Sigmoid colon (tissue), 7 donors: ENCODE measurements at places on chromosomes 1 and 21. TPM values are rescaled to one million over a fixed set of nuclear protein-coding genes. Genes with fewer than 3 reads are reported as not detected.

Gene FAM177B
- total RNA-seq: 4.7 TPM

Gene ACTA1
- not detected for total RNA-seq

DNA sequence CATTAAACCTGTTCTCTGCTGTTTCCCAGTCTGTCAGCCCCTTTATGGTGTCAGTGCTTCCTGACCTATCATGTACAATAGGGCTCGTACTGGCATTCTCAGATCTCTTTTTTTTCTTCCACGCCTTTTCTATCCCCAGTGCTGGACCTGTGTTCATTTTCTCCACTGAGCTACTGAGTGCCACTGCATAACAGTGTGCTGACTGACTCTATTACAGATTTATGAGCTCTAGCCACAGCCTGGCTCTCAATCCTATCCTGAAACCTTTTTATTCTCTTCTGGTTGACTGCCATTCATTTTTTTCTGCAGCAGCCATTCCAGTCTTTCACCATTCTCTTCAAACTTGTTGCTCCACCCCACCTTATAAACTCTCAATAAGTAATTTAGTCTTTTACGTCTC lies 59.6 kb upstream of the MACF1 start:
- DNase-seq: no peak

DNA sequence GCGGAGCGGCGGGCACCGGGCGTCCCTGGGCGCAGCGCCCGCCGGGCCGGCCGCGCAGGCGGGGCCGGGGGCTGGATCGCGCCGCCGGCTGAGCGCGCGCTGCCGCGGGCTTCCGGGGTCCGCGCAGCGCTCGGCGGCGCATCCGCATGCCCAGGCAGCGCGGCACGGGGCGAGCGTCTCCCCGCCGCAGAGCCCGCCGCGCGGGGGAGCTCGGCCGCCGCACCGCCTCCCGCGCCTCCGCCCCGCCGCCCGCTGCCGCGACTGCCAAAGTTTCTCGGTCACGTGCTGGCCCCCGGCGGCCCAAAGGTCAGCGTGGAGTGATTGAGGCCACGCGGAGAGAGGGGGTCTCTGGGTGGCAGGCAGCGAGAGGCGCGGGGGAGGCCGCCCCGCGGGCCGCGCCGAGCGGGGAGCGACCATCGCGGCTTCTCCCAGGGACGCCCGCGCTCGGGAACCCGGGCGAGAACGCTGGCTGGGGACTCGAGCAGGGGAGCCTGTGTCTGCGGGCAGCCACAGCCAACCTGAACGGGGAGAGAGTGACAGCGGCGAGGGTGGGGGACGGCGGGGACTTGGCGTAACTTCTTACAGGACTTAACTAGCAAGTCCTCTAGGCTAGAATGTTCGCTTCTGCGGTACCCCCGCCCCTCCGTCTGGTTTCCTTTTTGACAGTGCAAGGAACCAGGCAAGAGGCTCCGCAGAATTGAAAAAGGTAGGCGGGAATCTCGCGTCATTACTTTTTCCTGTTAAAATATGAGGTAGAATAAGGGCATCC lies at the start of gene ILDR2:
Gene ILDR2, minus strand, starts transcription at position 180 of the 769 bp plus-strand sequence. CDS start 272 bp downstream, outside the sequence.
- peak; percentile 81 for DNase-seq

- no peak for DNase-seq
These were observed 801.1 kb upstream of the CXADR start for GRCh38 chr21:16711757-16712156.

Gene KCNH1
- 0.54 TPM for total RNA-seq

- no peak for DNase-seq
These were observed 604.2 kb downstream of the LRRIQ3 start for GRCh38 chr1:73593804-73594203.

DNA sequence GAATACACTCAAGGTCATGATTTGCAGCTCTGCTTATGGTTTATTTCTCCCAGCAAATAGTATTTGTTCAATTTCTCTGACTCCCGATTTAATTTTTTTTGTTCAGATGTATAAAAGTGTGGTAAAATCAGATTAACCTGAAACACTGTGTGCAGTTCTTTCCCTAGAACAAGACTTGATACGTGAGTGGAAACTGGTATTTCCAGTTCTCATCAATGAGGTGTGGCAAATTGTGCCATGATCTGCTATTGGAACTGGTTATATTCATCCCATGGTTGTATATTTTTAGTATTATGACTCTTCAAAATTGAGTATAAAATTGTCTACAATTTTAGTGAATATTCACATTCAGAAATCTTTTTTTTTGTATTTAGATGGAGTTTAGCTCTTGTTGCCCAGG lies 76.8 kb upstream of the IVNS1ABP start:
- no peak for DNase-seq

- no peak for DNase-seq
These were observed 22.3 kb downstream of the RCOR3 start for GRCh38 chr1:211281320-211282022.

- no peak for DNase-seq
These were observed 63.9 kb downstream of the HTR6 start for GRCh38 chr1:19728413-19729145.

Gene KCNA3
- 0.71 TPM for total RNA-seq

DNA sequence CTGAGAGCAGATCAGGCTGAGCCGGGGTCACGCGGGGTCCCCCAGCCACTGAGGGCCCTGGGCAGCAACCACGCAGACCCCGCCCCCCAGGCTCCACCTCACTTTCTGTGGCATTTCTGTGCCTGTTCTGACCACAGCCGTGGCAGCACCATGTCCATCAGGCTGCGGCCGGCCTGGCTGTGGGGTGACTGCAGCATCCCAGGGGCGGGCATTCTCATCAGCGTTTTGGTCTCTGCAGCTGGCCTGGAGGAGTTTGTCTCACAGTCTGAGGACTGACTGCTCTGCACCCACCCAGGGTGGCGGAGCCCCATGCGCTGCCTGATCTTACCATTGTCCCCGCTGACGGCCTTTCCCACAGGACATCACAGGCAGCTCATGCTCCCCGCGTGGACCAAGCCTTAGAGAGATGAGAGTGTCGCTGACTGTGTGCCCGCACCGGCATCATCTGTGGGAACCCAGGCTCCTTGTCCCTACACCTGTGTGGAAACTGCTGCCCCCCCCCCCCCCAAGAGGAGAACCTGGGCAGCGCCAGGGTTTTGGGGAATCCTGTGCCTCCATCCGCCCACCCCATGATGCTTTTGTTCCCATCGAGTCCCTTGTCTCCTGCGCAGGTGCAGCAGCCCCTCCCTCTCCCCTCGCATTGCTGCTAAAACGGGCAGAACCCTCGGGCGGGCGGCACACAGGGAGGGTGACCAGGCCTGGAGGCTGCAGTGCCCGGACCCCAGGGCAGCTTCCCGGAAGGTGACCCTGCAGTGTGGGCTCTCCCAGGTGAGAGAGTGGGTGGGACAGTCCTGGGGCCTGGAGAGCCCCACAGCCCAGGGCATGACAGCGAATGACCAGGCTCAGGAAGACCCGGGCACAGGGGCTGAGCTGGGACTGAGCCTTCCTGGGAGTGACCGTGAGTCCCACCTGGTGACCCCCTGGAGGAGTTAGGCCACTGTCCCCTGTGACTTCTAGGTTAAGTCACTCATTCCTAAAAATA lies 1.8 kb downstream of the KRTAP10-1 start:
- DNase-seq: peak; percentile 39

Gene LAPTM5
- total RNA-seq: 47.4 TPM

- DNase-seq: no peak
These were observed 15.9 kb upstream of the CPLANE2 start for GRCh38 chr1:16252912-16253311.

- DNase-seq: no peak
These were observed 7.2 kb upstream of the FBXO28 start for GRCh38 chr1:224106568-224107281.

DNA sequence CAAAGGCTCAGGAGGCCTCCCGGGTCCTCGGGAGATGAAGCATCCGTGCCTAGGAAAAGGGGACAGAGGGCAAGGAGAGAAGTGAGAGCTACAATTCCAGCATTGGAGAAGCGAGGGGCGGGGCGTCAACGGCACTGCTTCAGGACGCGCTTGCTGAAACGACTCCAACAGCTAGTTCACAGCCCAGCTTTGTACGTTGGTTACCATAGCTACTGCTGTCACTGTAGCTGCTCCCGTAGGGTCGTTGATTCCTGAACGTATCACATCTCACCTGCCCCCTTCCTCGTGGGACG lies 63.1 kb downstream of the TOR1AIP2 start:
- DNase-seq: no peak

GRCh38 chr1:191752342-191752741 lies 405.9 kb upstream of the RGS18 start:
- no peak for DNase-seq

GRCh38 chr1:2384941-2385481 lies 6.3 kb downstream of the MORN1 start:
- DNase-seq: peak; percentile 62

Gene CD53
- total RNA-seq: 25.4 TPM

Gene OR2AK2
- not detected for total RNA-seq

DNA sequence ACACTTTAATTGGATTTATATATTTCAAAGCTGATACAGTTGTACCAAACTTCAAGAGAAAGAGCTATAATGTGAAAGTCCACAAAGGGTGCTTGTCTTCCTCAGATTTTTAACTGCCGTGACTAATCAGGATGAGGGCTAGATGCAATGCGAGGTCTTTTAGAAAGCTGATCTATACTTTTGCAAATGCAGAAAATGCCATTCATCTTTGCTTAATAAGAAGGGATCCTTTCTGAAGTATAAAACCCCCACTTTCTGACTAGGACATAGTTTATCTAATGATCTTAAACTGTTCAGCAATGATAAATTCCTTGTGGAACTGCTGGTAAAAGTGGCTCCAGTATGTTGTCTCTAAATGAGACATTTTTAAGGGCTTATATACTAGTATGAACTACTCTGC lies 102.7 kb upstream of the NGF start:
- DNase-seq: no peak

GRCh38 chr1:223273511-223273910 lies 90.5 kb downstream of the SUSD4 start:
- no peak for DNase-seq
